ENCODE measurements at places on chromosomes 1 and 21. TPM values are rescaled to one million over a fixed set of nuclear protein-coding genes. Genes with fewer than 3 reads are reported as not detected.

CD1E gene
- not detected for total RNA-seq

TGFB2 gene
- total RNA-seq, result 56.2 TPM

ST3GAL3 gene
- total RNA-seq, result 14.3 TPM

OR2G6 gene
- total RNA-seq, result not detected

COL16A1 gene
- 0.54 TPM for total RNA-seq

NHLH2 gene
- total RNA-seq, result not detected

SLC25A34 gene
- total RNA-seq, result 0.38 TPM

FAM229A gene
- 1.6 TPM for total RNA-seq

Measured in endothelial cell of coronary artery (primary cell).